ENCODE measurements at places on chromosomes 1 and 21.

- DNase-seq: no peak
These were observed 6.2 kb downstream of the COL18A1 start for GRCh38 chr21:45410865-45411809.

DNA sequence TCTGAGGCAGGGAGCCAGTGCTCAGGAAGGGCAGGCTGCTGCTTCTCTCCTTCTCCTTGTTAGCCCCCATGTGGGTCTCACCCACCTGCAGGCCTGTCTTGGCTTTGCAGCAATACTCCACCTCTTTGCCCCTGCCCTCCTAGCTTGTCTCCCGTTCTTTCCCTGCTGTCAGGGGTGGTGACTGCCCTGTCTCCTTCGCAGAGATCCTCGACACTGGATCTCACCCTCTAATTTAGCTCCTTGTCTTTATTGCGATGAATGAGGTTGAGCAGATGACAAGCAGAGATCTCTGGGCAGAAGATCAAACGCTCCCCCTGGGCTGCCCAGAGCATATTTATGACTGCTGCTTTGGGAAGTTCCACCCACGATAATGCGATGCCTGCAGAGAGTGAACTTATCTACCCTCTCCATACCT lies 199.2 kb downstream of the ROR1 start:
- no peak for DNase-seq

DNA sequence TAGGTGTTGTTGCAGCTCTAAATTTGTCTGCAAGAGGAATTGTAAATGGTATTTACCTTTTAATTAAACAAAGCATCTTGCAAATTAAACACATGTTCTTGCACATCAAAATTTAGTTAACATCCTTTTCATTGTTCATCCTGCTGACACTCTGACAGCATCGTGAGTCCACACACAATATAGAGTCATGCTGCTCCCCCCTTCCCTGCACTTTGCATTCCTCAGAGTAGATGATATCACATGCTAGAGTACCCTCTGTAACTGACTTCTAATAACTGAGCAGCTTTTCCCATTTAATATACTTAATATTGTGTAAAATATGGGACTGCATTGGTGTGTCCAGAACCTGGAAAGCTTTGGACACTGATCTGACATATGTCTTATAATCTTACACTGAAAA lies 138.8 kb upstream of the DPYD start:
- DNase-seq: no peak

GRCh38 chr1:160674415-160674814 lies 27.6 kb upstream of the SLAMF1 start:
- no peak for DNase-seq

DNA sequence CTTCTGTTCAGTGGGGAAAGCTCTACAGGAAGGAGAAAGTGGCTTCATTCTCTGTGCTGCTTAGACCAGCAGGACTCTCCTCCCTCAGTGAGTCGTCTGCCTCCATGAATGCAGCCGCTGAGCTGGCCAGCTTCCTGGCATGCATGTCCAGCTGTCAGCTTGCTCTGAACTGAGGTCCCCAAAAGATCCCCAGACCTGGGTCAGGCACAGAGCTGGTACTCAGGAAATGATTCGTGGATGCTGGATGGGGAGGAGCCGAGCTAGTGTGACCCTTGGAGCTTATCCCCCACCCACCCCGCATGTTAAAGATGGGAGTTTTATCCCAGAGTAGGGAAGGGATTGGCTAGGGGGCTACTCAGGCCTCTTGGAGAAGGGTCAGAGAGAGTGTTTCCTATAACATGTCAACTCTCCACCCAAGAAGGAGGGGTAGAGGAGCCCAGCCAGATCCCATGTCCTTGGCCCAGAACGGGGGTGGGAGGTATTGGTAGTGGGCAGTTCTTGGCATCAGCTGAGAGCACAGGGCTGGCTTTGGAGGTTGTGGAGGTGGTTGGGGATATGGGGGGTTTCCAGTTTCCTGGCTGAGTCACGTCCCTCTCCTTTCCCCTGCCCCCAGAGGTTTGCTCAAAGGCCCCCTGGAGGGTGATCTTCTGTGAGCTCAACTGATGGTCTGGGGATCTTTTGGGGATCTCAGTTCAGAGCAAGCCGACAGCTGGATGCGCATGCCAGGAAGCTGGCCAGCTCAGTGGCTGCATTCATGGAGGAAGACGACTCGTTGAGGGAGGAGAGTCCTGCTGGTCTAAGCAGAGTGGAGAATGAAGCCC lies 110.1 kb downstream of the FOXD2 start:
- no peak for DNase-seq

- no peak for DNase-seq
These were observed 154.1 kb upstream of the VAMP3 start for GRCh38 chr1:7616953-7617352.

- DNase-seq: no peak
These were observed 403.6 kb upstream of the CHRM3 start for GRCh38 chr1:238982736-238983135.

Data from stimulated activated CD4-positive, alpha-beta T cell treated with anti-CD3 and anti-CD28 coated beads, TNF-alpha, amount 100 ng/mL, for 24 hours (primary cell).